ENCODE measurements at places on chromosomes 1 and 21.

GRCh38 chr1:43648876-43649477 lies 972 bp upstream of the KDM4A start:
- DNase-seq = no peak

DNA sequence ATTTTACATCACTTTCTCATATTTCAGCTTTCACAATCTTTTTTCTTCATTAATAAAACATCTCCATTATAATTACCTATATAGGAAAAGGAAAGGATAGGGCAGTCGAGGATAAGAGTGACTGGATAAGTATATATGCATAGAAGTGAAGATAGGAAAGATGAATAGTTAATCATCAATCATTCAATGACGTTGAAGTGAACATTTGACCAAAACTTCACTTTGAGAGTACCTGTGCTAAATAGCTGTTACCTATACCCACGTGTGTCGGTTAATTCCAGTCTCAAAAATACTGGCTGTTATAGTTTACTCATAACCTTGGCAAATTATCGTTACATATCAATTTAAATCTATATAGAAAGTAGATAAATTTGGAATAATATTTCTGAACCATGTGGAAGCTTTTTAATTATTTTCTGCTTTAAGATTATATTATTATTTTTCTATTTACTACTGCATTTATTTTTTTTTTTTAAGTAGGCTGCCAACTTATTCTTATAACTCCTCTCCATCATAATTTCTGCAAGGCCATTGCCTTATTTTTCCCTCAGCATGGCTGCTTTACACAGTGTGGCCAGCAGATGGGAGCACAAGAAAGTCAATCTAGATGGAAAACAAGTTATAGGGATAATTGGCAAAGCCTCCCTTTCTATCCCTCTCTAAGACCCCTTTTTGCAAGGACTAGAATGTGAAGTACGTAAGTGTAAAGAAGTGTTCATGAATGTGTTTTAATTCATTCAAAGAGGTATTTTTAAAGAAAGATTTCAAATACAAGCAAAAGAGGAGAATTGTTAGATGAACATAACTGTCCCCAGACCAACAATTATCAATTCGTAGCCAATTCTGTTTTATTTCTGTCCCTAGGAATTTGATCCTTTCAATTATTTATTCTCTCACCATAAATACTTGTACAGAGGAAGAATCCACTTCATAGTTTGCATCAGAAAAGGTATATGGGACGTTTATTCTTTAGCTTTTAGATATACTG lies 290.4 kb downstream of the KCNT2 start:
- DNase-seq = no peak

GRCh38 chr1:119806489-119806888 lies 4.8 kb downstream of the REG4 start:
- DNase-seq = no peak

DNA sequence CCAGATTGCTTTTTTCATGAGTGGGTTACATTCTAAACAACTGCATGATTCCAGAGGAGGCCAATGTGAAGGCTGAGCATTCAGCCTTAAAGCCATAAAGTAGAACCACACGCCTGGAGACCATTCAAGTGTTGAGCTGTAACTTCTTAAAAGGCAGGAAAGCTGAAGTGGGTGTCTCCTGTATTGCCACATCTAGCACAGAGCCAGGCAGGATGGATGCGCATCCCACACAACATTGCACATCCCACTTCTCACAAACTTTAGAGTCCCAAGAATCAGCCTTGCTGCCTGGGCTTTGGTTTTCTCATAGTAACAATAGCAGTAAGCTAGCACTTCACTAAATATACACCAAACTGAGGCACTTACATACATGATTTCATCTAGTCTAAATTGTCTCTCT lies 151.7 kb downstream of the DAB1 start:
- DNase-seq = no peak

DNA sequence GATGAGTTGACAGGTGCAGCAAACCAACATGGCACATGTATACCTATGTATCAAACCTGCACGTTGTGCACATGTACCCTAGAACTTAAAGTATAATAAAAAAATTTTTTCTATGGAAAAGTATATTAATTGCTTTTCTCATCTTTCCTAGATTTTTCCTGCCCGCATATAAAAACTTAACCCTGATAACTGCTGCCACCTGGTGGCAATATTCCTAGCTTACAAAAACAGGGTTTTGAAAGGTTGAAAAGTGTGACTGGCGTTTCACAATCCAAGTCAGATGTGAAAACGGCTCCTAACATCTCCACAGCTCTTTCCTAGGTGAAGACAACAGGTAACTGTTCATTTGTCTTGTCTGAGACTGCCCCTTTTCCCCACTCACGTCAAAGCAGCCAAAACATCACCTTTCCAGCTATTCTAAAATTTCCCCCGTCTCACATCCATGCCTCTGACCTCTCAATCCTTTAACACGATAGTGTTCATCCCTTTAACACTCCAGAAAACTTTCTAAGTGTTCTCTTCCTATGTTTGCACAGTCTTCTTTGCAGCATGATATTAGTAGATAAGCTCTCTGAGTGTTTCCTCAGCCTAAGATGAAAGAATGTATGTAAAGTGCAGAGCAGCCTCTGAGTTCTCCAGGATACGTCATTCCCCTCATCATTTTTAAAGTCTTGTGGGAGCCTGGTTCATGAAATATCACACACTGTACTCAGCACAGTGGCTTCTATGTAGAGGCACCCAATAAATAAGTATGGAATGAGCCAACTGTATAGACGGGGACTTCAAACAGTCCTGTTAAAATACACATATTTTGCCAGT lies 27.5 kb downstream of the OVGP1 start:
- DNase-seq = no peak

GRCh38 chr1:230103306-230104173 lies 36.5 kb downstream of the GALNT2 start:
- no peak for DNase-seq

- DNase-seq = no peak
Measured at GRCh38 chr1:69244211-69244610, 323.5 kb upstream of the LRRC7 start.

DNA sequence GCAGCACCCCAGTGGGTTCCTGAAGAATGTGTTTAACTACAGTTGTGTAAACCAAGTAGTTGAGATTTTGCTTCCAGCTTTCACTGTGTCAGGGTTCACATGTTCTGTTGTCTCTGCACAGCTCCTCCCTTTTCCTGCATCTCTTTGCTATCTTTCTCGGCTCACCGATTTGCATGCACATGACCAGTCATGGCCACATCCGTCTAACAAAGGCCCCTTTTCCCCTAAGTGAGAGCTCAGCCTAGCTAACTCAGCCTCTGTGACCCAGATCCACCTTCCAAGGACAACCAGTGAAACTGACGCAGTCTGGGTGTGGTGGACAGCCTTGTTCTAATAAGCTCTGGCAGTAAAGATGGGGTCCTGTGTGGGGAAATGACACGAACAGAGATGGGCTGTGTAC lies 101.1 kb downstream of the ZP4 start:
- DNase-seq = no peak

DNA sequence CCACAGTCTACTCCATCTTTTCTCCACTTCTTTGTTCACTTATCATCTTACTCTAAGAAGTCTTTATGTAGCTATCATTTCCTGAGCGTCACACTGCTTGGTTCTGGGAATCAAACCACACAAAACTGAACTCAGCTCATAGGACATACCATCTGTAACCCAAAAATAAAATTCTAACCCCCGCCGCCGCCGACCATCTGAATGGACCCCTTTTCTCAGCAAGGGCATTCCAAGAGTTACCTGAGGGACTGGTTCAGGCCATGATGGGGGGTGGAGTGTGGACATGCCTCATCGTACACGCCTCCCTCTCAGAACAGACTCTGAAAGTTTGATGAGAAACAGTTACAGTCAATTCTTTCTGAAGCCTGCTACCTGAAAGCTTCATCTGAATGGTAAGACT lies 12.6 kb upstream of the CHI3L2 start:
- DNase-seq = no peak

- no peak for DNase-seq
Measured at GRCh38 chr1:209673631-209674417, 1.4 kb upstream of the G0S2 start.

DNA sequence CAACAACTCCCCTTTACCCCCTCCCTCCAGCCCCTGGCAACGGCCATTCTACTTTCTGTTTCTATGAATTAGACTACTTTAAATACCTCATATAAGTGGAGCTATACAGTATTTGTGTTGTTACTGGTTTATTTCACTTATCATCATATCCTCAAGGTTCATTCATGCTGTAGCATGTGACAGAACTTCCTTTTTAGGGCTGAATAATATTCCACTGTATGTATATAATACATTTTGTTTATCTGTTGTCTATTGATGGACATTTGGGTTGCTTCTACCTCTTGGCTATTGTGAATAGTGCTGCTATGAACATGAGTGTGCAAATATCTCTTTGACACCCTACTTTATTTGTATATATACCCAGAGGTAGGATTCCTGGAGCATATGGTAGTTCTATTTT lies 2.2 kb downstream of the NHLH1 start:
- no peak for DNase-seq
